Hindlimb muscle (tissue), 1 donor: ENCODE measurements at places on chromosomes 2 and 18. TPM values are rescaled to one million over a fixed set of nuclear protein-coding genes. Genes with fewer than 3 reads are reported as not detected.

The PPP4R3B gene
- 35.2 TPM for polyA plus RNA-seq

DNA sequence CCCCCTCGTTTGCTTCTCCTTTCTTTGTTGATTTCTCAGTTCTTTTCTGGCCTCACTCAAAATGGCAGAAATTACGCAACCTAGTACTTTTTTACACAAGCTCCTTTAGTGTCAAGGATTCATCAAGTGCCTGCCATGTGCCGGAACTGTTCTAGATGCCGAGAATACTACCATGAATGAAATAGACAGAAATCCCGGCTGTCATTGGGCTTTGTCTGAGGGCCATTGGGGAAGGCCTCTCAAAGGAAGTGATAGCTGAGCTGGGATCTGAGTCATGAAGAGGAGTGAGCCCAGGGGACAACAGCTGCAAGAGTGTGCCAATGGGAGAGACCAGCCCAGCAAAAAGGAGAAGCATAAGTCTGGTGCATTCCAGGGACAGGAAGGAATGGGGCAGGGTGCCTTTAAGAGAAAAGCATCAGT, 34.3 kb upstream of the PPP1CB start:
- DNase-seq = peak; percentile 55

GRCh38 chr2:201378496-201379397, 21.6 kb upstream of the FLACC1 start:
- no peak for DNase-seq

- DNase-seq = no peak
Measured at GRCh38 chr2:98759827-98760625, 29.1 kb upstream of the MGAT4A start.

- DNase-seq = no peak
Measured at GRCh38 chr18:43876748-43877147, 599.5 kb upstream of the SYT4 start.

DNA sequence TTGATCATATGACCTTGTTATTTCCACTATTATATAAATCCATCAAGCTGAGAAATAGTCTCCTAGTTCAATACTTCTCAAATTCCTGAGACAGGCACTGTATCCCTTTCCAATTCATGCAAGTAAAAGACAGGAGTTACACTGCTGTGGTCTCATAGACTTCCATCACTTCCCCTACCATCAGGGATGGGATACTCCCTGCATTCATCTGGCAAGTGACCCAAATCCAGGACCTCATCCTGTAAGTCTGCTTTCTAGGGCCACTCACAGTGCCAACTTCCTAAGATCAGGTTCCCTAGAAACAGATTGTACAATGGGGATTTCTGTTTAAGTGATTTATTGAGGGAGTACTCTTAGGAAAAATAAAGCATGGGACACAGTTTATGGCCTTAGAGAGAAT, 424.0 kb upstream of the CDH7 start:
- no peak for DNase-seq

- DNase-seq = no peak
Measured at GRCh38 chr2:17621781-17622180, 81.3 kb downstream of the VSNL1 start.
